CD8-positive, alpha-beta memory T cell (primary cell): ENCODE measurements at places on chromosomes 7 and 10. TPM values are rescaled to one million over a fixed set of nuclear protein-coding genes. Genes with fewer than 3 reads are reported as not detected.

The SLC26A4 gene
- 2.1 TPM for total RNA-seq

The SMKR1 gene
- total RNA-seq: 11.6 TPM

The NAT16 gene
- not detected for total RNA-seq

The INMT gene
- total RNA-seq: not detected

The GPR26 gene
- not detected for total RNA-seq

The SLC29A3 gene
- total RNA-seq: 6.0 TPM

DNA sequence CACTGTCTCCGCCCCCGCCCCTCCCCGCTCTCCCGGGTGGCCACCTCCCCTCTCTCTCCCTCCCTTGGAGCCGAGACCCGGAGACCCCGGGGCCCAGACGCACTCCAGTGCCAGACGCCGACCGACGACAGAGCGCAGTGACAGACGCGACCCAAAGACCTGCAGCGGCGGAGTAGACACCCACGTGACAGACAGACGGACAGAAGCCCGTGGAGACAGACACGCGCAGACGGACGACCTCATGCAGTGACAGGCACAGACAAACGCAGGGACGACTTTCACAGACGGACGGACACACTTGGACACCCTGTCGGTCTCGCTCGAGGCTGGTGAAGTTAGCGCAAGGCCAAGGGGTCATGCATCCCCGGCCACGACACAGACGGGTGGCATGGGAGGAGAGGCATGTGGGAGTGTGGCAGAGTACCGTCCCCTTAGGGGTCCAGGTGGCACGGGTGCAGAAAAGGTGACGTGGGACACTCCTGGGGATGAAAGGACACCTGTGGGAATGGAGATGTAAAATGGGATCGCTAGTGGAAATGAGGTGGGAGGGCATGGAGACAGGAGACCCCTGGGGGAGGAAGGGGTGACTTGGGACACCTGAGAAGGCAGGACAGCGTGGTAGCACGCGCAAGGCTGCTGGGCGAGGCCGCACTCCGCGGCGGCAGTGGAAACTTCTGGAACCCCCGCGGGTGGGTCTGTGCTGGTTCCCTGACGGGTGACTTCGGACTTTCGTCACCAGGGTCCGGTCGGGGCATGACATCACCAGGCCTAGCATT is 456 bp upstream of the ACHE start:
- peaks cover 23% of the 10 kb centered on the region for H3K27me3 ChIP-seq
- H3K4me1 ChIP-seq: peaks cover 18% of the 10 kb centered on the region
- no peaks in the 10 kb centered on the region for H3K36me3 ChIP-seq
- H3K4me3 ChIP-seq: peak overlapping the region; percentile 59
- DNase-seq: peak; percentile 73

DNA sequence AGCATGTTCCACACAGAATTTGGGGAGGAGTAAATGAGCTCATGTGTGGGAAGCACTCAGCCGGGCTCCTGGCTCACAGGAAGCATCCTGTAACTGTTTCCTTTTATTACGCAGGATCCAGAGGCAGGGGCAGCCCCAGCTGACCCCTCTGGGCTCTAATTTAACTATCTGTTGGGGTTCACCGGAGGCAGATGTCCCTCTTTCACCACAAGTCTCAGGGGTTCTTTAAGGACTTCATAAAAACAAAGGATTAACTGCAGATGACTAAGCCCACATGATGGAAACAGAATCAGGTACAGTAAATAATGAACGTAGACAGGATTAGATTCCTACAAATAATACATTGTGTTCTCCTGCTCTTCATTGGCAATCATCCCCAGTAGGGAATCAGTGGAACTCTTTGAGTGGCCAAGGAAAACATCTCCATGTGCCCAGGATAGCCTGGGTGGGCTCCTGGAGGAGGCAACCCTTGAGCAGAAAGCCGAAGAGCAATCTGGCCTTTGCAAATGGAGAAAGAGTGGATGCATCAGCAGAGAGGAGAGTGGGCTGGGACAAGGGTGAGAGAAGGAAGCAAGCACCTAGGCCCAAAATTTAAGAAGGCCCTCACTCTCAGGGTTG is 24.6 kb downstream of the TBXAS1 start:
- H3K36me3 ChIP-seq: no peaks in the 10 kb centered on the region
- peaks cover 16% of the 10 kb centered on the region for H3K4me1 ChIP-seq
- no peaks in the 10 kb centered on the region for H3K27me3 ChIP-seq
- H3K4me3 ChIP-seq: no peak overlapping the region
- H3K27ac ChIP-seq: peak overlapping the region; percentile 24

DNA sequence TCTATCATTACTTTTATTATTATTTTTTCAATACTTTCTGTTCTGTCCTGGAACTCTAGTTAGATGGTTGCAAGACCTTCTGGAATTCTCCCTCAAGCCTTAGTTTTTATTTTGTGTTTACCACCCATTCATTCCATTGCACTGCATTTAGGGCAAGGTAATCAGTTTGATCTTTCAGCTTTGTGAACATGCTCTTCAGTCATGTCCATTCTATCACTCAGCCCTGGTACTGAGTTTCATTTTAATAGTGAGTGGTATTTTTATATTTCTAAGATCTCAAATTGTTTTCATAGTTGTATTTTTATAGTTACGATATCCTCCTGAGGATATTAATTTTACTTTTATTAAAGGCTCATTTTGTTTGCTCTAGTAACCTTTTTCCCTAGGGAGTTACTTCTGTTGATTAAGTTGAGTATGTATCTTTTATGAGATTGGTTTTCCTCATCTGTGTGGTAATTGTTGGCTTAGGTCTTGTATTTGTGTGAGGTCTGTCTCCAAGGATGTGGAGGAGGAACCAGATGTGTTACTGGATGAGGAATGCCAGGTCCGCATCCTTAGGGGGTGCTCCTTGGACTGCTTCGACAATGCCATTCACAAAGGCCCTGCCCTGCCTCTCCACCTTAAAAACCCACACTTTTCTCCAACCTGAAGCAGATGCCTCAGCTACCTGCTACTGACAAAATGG is 46.7 kb upstream of the RAB18 start:
- no peak overlapping the region for H3K27ac ChIP-seq
- no peaks in the 10 kb centered on the region for H3K27me3 ChIP-seq
- no peak overlapping the region for H3K4me3 ChIP-seq
- H3K36me3 ChIP-seq: no peaks in the 10 kb centered on the region

DNA sequence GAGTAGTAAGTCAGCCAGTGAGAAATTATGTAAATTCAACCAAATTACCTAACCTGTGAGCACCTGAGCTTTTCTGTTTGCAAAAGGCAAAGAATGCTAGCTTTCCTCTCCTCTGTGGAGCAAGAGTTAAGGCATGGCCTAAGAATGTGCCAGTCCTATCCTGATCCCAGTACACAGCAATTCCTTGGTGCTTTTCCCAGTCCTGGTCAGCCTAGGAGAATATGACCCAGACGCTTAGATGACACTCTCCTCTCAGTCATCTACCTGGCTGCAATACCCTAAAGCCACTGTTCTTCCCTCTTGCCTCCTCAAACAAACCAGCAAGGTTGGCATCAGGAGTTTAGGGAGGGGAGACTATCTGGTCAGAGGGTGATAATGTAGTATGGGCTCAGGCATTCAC is 4.1 kb downstream of the PDLIM1 start:
- no peaks in the 10 kb centered on the region for H3K36me3 ChIP-seq
- no peaks in the 10 kb centered on the region for H3K4me1 ChIP-seq
- H3K27me3 ChIP-seq: no peaks in the 10 kb centered on the region
- no peak for DNase-seq
- H3K4me3 ChIP-seq: no peak overlapping the region

GRCh38 chr7:132580717-132581285 is 4.5 kb upstream of the PLXNA4 start:
- peaks cover 10% of the 10 kb centered on the region for H3K27me3 ChIP-seq
- no peaks in the 10 kb centered on the region for H3K36me3 ChIP-seq
- H3K4me3 ChIP-seq: no peak overlapping the region
- peaks cover 2% of the 10 kb centered on the region for H3K4me1 ChIP-seq
- peak; percentile 61 for DNase-seq

DNA sequence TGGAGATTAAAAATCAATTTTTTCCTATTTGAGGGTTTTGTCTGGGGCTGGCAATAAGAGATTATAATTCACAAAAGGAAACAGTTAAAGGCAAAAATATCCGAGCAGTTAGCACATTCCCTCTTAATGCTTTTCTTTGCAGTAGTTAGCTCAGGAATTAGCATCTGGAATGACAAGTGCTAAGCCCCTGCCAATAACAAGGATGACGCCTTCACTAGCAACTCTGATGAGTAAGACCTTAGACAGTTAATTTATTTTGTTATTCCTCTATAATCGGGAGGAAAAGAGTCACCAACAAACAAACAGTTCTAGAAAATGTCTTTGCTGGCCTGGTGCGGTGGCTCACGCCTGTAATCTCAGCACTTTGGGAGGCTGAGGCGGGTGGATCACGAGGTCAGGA is 151.3 kb downstream of the TRIL start:
- H3K4me1 ChIP-seq: no peaks in the 10 kb centered on the region
- H3K4me3 ChIP-seq: no peak overlapping the region
- H3K27me3 ChIP-seq: no peaks in the 10 kb centered on the region
- H3K27ac ChIP-seq: no peak overlapping the region
- no peaks in the 10 kb centered on the region for H3K36me3 ChIP-seq

GRCh38 chr7:33721895-33722294 is 183.4 kb upstream of the BMPER start:
- no peak overlapping the region for H3K4me3 ChIP-seq
- no peak overlapping the region for H3K27ac ChIP-seq
- DNase-seq: no peak
- no peaks in the 10 kb centered on the region for H3K4me1 ChIP-seq
- no peaks in the 10 kb centered on the region for H3K36me3 ChIP-seq
